ENCODE measurements at places on chromosomes 1 and 21. TPM values are rescaled to one million over a fixed set of nuclear protein-coding genes. Genes with fewer than 3 reads are reported as not detected.
A peak's percentile ranks its signal among the peaks of the same experiment; 100 is the strongest.

- peak; percentile 41 for DNase-seq
These were observed 425.7 kb upstream of the USP24 start for GRCh38 chr1:55640708-55641473.

Gene THEM5
- total RNA-seq: not detected

- no peak for DNase-seq
These were observed 41.4 kb upstream of the CACYBP start for GRCh38 chr1:174958396-174958795.

DNA sequence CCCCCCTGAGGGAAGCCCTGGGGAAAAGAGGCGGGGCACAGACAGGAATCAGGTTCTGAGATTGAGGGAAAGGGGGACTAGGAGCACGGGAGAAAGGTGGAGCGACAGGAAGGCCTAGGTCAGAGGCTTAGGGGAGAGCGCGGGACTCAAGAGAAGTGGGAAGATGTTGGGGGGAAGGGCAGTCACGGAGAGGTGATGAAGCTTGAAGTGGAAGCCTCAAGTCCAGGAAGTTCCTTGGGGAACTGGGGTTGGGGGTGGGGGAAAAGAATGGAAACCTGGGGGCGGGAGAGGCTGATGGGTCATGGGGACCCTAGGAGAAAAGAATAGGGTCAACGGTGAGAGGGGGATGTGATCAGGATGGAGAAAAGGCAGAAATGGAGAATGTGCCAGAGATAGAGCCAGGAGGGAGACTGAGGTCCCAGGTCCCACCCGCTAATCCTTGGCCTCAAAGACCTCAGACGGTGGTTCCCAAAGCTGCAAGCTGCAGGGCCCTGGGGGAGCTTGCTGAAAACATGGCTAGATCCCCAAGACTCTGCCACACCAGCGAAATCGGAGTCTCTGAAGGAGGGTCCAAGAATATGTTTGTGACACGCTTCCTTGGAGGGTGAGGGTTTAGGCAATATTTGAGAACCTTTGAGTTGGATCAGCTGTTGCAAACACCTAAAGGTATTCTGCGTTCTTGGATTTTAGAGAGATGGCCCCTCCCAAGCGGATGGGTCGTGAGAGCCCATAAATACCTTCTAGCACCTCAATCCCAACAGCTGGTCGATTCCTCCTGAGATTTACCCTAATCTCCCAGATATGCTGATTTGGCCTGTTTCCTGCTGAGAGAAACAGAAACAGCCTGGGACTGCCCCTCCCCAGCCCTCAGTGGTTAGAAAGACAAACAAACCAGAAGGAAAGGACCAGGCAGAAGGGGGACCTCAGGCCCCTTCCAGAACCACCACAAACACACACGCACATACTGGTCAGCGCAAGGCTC is 3.6 kb downstream of the C1orf232 start:
- DNase-seq: no peak

Gene PLA2G2C
- total RNA-seq: not detected

Gene CELA3B
- 0.81 TPM for total RNA-seq

- no peak for DNase-seq
These were observed 253.4 kb downstream of the RHOU start for GRCh38 chr1:228988664-228989063.

GRCh38 chr21:44199448-44199847 is 41.3 kb downstream of the ICOSLG start:
- no peak for DNase-seq

GRCh38 chr1:202376247-202376646 is 27.7 kb downstream of the PPP1R12B start:
- no peak for DNase-seq

DNA sequence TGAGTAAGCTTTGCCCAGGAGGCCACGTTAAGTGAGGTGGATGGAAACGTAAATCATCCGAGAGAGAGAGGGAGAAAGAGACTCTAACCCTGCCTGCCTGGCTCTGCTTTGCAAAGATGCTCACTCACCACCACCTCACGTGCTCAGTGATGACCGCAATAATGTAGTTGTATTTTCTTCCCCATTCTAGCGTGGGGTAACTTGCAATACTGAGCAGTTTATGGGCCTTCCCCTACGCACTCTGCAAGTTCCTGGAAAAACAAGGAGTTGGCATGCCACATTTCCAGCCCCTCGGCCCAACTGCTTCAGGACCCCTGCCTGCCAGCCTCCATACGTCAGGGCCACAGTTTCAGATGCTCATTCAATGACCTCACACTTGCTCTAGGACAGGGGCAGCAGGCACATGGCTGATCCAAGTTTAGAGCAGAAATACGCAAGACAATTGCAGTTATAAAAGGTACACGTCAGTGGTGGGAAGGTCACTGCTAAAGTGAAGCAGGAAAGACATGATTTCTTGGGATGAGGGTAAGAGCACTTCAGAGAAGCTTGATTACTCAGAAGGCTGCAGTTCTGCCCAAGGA is 112.5 kb upstream of the RAB4A start:
- no peak for DNase-seq

DNA sequence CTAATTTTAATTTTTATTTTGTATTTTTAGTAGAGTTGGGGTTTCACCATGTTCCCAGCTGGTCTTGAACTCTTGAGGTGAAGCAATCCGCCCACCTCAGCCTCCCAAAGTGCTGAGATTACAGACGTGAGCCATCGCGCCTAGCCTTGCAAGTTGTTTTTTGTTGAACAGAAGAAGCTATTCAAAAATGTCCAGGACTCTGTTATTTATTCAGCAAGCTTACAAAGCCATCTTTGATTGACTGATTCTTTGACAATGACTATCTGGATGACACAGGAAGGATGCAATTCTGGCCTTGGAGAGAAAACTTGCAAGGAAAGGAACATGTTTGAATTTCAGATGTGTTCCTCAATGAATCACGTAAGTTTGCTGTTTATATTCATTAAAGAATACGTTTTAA is 63.5 kb downstream of the MAP3K7CL start:
- no peak for DNase-seq

DNA sequence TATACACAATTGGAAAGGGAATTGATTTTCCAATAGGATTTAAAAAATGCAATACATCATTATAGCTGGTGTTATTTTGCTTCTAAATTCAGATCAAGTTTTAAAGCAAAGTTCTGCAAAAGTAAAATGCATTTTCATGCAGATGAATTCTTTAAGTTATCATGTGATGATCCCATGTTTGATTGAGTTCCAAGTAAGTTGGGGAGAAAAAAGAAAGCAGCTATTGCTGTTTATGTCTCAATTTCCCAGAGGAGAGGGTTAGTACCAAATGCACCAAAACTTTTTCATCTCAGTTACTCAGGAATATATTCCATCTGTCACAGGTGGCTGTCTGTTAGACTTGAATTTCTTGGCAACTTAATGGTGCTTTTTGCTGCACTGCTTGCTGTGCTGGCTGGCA is 29.7 kb downstream of the HSPA13 start:
- DNase-seq: no peak

- DNase-seq: peak; percentile 82
These were observed 212.6 kb downstream of the TGFB2 start for GRCh38 chr1:218557731-218558130.

- DNase-seq: no peak
These were observed 202.6 kb upstream of the COA6 start for GRCh38 chr1:234170622-234171021.

DNA sequence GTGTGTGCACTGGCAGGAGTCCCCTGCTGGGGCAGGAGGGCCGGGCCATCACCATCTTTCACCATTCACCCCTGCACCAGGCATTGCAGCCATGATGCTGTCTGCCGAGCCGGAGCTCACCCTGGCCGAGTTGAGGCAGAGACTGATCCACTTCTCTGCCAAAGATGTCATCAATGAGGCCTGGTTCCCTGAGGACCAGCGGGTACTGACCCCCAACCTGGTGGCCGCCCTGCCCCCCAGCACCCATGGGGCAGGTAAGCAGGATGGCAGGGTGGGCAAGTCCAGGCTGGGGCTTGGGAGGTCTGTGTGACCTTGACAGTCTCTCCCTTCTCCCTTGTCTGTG is 18.6 kb downstream of the PCSK9 start:
- DNase-seq: no peak

DNA sequence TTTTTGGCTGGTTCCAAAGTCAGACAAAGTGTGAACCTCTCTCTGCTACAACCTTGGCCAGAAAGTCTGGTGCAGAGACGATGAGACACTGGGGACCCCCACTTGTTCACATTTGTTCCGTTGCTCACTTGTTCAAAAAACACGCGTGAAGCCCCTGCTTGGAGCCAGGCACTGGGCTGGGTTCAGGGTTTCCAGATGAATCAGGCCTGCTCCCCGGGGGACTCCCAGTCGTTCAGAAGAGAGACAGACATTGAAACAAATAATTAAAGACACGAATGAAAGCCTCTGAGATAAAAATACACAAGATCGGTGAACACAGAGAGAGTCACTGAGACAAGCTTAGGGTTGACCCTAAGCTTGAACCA is 101.5 kb upstream of the RUNX3 start:
- DNase-seq: no peak

DNA sequence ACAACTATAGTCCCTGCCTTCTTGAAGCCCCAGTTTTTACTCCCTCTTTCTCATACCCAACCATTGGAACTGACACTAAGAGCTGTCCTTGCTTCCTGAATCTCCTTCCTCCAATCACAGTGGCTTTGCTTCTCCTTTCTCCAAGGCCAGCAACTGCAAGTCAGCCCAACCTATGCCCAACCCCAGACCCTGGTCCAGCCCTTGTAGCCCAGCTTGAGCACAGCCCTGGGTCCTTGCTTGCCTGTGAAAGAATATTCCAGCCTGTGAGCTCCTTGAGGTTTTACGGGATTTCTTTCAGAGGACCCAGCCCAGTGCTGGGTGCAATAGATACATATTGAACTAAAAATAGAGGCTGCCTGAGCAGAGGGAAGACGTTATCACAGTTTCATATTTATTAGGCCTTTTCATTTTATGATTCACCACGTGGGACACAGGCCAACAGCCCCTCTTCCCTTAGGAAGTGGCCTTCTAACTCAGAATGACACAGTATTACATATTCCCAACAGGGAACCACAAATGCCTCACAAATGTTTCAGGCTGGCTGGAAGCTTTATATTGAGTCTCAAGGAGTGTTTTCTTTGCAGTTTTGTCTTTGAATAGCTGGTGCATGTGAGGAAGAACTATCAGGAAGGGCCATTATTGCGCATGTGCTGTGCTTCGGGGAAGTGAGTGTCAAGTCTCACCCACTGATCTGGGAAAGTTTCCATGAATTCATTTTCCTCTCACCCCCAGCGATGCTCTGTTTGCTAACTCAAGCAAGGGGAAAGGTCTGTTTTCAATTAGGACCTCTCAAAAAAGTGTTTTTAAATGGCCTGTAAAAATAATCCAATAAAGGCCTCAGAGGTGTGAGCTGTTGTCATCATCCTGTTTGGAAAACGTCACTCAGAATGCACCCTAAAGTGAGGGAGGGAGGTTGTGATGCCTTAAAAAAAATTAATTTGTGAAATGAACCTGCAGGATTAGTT is 92.3 kb upstream of the NFIA start:
- DNase-seq: no peak

DNA sequence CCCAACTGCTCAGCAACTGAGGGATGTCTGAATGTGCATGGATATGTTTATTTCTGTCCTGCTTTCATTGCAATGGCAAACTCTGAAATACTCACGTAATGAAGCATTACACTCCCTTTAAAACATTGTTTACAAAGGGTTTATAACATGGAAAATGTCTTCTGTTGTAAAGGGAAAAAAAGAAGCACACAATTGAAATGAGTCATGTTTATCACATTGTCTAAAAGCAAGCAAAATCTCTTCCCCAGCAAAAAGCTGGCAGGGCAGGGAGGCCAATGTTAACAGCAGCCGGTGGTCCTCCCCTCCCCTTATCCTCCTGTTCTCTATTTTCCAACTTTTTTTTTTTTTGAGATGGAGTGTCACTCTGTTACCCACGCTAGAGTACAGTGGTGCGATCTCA is 3.9 kb upstream of the EFNA1 start:
- DNase-seq: no peak

Data from HT-29 (cell line).